Calu3 (cell line): ENCODE measurements at places on chromosomes 4 and X. TPM values are rescaled to one million over a fixed set of nuclear protein-coding genes. Genes with fewer than 3 reads are reported as not detected.

GRCh38 chrX:25175743-25176142, 160.0 kb upstream of the ARX start:
- peak; percentile 4 for DNase-seq

DNA sequence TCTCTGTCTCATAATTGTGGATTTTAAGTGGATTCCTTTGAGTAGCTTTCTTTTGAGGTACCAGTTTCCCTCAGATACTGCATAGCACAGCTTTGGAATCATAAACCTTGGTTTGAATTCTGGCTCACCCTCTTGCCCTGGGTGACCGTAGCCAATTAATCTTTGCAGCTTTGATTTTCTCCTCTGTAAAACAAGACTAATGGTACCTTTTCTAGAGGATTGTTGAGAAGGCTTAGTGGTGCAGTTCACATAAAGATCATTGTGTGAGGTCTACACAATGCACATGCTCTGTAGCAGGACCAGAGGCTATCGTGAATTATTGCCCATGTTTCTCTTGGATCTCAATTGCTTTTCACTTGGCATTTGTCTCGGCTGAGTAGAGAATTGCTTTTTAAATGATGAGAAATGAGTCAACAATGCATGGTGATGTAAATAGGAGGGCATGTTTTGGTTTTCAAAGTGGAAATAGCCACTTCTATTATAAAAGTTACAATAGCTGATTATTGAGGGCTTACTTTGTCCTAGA, 47.9 kb downstream of the TMEM131L start:
- no peak for DNase-seq

- no peak for DNase-seq
These were observed 273.5 kb upstream of the ADGRL3 start for GRCh38 chr4:60926624-60927023.

- DNase-seq = no peak
These were observed 43.7 kb downstream of the TSPAN5 start for GRCh38 chr4:98614662-98615061.

DNA sequence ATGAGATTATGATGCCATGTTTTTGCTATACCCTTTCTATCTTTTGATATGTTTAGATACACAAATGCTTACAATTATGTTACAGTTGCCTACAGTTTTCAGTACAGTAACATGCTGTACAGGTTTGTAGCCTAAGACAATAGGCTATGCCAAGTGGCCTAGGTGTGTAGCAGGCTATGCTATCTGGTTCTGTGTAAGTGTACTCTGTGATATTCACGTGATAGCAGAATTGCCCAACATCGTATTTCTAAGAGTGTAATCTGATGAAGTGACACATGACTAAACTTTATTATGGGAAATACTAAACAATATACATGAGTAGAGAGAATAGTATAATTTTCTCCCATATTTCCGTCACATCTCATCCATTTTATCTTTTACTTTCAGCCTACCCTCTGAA, 97.0 kb downstream of the CLDN22 start:
- no peak for DNase-seq

DNA sequence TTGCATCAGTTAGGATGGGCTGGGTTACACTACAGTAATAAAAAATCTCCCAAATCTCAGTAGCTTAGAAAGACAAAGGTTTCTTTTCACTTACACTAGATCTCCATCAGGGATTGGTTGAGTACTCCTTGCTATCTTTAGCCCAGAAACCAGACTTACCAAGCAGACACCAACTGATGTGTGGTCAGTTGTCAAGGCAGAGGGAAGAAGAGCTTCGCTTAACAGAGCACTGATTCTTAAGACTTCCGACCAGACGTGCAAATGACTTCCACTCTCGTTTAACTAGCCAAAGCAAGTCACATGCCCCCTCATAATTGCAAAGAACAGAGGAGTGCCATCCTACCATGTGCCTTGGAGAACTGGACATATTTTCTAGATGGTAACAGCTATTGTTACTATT, 5.7 kb upstream of the ZNF518B start:
- no peak for DNase-seq

- no peak for DNase-seq
These were observed 81.1 kb downstream of the FAM47B start for GRCh38 chrX:35023683-35024082.

- DNase-seq = no peak
These were observed 379.1 kb downstream of the ANKRD50 start for GRCh38 chr4:124333466-124333865.

DNA sequence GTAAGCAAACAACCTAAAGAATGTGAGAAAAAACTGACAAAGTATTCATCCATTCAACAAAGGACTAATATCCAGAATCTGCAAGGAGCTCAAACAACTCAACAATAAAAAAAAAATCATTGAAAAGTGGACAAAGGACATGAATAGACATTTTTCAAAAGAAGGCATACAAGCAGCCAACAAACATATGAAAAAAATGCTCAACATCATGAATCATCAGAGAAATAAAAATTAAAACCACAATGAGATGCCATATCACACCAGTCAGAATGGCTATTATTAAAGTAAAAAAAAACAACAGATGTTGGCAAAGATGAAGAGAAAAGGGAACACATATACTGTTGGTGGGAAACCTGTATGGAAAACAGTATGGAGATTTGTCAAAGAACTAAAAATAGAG, 120.7 kb upstream of the ADGRL3 start:
- no peak for DNase-seq

GRCh38 chrX:40004246-40004535, 93.6 kb downstream of the BCOR start:
- no peak for DNase-seq

DNA sequence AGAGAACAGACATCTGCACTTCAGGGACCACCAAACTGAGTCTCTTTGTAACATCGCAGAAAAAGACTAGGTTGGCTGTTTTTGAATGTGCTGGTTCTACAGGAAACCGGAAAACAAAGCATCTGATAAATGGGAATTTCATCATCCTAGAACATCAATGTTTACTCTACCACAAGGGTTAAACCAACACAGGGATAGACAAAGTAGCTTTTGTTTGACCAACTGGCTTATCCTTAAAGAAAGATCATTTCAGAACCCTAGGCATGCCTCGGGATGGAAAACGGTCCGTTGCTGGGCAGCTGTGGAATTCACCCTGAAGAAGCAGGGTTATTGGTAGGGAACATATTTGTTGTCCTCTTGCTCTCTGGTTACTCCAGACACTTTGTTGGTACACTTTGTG, 2355.5 kb upstream of the AGA start:
- DNase-seq = no peak

GRCh38 chrX:22246620-22247019, 26.1 kb upstream of the CBLL2 start:
- no peak for DNase-seq

GRCh38 chr4:126869967-126870366, 762.8 kb upstream of the INTU start:
- DNase-seq = no peak

- no peak for DNase-seq
These were observed 33.9 kb downstream of the TMPRSS11A start for GRCh38 chr4:67929426-67929825.

DNA sequence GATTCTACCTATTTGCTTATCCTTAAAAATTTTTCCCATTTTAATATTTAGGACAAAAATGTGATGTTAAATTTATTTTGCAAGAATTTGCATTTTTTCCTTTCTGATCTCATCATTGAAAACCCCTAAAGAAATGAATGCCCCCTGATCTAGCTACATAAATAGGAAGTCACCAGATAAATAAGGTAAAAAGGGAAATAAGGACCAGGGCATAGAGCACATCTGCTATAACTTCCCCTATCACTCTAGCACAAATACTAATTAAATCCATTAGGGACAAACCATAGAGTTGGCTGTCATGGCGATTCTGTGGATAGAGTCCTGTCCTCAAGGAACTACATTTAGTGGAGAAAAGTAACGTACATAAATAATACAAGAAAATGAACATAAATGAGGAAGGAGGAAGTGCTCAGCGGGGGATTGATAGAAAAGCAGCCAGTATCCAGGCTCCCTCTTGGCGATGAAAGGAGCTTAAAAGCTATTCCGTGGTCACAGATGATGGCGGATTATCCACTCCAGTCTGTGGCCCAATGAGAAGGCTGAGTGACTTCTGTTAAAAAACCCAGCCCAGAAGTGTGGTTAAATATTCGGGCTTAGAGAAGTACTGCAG, 76.9 kb upstream of the RPL34 start:
- DNase-seq = no peak

DNA sequence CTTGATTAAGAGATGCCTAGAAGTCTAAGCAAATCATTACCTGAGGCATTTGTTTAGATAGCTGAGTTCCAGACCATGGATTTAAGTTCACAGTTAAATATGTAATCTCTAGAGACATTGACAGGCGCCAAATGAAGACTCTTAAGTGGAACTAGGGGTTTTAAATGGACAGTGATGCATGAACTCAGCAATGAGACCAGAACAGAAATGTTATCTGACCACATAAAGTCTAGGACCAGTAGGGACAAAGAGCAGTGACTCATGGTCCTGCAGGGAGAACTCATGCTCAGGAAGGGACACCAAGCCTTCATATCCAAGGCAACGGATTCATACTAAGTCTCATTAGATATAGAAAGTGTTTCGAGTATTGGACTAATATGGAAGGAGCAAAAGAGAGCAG, 152.3 kb downstream of the PPARGC1A start:
- no peak for DNase-seq

GRCh38 chr4:164601653-164602052, 152.3 kb upstream of the SMIM31 start:
- DNase-seq = no peak

DNA sequence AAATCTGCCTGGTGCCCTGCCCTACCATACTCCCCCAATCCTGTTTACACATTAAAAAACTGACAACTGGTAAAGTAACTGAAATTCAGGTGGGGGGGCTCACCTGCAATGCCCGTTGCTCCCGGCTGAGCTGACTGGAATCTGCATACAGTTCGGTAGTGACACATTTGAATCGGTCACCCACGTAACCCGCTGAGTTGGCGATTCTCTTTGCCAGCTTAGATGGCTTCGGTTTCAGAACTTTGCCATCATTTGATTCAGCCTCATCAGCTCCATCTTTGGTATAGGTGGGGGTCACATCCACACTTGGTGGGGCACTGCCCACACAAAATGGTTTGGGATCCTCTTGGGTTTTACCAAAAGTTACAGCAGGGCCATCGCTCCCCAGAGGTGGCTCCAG, 25.5 kb downstream of the BCOR start:
- DNase-seq = no peak

GRCh38 chrX:119729408-119730201, 28.8 kb upstream of the SOWAHD start:
- DNase-seq = peak; percentile 68

- DNase-seq = no peak
These were observed 42.3 kb downstream of the SPATA4 start for GRCh38 chr4:176153124-176153523.

DNA sequence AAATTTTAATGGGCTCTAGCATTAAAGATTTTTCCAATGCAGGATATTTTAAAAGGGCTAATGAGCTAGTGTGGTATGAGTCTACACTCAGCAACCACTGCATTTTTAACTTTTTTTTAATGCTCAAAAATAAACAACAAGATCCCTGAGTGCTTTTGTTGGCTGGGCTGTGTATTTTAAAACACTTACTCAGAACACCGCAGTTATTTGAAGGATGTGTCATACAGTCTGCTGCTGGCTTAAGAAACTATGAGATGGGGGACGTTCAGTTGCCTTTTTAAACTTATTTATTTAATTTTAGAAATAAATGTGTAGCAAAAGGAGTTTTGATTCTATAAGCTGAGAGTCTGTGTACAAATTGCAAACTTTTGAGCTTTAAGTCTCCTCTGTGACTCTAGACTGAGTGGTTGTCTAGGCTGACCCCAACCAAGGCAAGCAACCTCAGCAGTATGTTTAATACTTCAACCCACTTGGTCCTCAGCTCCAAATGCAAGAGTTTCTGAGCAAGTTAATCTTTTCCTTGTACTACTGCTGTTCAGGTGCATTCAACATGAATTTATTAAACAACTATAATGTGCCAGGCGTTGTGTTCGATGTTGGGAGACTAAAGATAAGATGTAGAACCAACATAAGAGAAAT, 278.6 kb upstream of the DIPK2B start:
- DNase-seq = no peak

DNA sequence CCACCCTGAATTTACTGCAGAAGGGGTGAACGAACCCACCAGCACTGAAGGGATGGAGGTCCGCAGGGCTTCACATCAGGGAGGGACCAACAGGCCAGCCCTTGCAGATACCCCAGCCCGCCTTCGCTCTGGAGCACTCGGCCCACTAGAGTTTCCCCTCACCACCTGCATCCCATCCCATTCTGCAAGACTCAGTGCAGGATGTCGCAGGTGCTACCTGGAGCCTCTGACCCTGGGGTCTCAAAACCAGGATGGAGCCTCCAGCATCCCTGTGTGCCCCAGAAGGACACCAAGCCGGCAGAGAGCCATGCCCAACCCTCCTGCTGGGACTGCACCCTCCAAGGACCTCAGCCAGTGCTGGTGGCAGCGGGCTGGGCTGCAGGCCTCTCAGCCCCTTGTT, 57.6 kb upstream of the ADRA2C start:
- no peak for DNase-seq

DNA sequence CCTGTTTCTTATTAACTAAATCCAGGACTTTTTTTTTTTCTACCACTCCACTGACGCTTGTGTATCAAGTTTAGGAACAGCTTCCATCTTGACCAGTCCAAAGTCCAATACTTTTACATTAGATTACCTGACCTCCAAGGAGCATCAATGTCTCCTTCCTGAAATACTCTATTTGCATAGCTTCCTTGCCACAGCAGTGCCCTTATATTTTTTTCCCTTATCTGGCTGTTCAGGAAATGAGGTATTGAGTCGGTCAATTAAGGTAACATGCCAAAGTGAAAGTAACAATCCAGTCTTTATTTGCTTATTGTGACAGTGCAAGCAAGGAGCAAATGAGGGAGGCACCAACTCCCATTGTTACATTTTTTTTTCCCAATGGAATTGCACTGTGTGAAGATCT, 730.8 kb upstream of the NDST4 start:
- no peak for DNase-seq

DNA sequence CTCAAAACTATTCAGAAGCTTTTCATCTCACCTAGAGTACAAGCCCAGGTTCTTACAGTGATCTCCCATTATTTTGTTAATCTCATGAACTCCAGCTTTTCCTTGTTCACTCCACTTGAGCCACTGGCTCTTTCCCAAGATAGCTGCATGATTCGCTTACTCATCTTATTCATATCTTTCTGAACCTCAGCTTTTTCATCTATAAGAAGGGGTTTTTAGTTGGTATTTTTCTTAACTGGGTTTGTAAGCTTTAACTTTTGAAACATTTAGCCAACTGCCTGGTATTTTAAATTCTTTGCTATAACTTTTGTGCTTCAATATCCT, 24.0 kb downstream of the GIMD1 start:
- no peak for DNase-seq

GRCh38 chr4:155639704-155640523, 26.7 kb upstream of the GUCY1A1 start:
- no peak for DNase-seq

- no peak for DNase-seq
These were observed 173.1 kb downstream of the VSIG4 start for GRCh38 chrX:65866773-65867172.

Gene STARD8
- total RNA-seq = 0.45 and 0.47 TPM in 2 replicates

Gene TMEM271
- total RNA-seq = not detected in 2 replicates

Gene CACNA1F
- total RNA-seq = not detected in 2 replicates

Gene CSAG1
- not detected in 2 replicates for total RNA-seq

Gene LDB2
- not detected in 2 replicates for total RNA-seq

Gene PPEF2
- not detected in 2 replicates for total RNA-seq

Gene NXF2
- not detected in 2 replicates for total RNA-seq

Gene P2RY4
- total RNA-seq = 0.32 TPM in 1 of 2 replicates, not detected in the other

Gene UBQLN2
- 33.7 and 38.2 TPM in 2 replicates for total RNA-seq

Gene ZNF674
- total RNA-seq = 7.0 and 7.1 TPM in 2 replicates

Gene MAP9
- total RNA-seq = 9.4 and 10.3 TPM in 2 replicates
